ENCODE measurements at places on chromosomes 11 and 22.
A peak's percentile ranks its signal among the peaks of the same experiment; 100 is the strongest.

DNA sequence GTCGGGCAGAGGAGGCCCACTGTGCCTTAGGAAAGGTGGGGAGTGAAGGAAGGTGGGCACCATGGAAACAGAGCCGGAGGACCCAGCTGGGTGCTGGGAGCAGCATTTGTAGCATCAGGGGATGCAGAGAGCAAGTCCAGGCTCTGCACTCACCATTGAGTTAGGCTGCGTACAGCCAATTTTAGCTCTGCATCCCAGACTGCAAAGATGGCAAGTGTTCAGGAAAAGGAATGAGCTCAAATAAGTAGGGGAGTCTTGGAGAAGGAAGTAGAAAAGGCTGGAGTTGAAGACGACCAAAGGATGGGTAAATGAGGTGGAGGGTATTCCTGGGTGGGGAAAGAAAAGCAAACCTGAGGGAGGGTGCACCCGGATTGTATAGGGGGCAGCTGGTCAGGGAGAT lies 31.6 kb upstream of the ETS1 start:
- DNase-seq: no peak

DNA sequence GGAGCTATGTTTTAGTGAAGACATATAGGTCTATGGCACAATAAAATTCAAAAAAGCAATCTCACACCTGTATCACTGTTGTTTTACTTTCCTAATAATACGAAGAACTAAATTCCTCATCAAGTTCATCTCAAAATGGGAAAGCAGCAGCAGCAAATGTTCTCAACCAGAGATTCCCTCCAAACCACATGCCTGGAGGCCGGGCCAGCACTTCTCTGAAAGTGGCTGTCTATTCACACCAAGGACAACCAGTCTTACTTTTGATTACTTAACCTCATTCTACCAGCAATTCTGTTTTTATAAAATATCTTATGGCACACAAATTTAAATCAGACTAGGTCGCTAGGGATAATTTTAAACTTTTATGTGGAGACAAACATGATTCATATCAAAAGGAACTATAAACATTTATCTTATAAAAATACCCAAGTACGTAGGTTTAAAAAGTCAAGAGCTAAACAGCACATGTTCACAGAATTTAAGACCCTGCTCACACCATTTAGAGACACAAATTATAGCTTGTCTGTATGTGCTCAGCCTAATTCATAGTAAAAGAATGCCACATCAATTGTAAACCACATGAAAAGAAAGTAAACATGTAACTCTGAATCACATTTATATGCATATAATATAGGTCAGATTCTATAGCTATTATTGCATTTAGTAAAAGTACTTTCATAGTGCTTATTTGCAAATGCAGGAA lies 46.1 kb downstream of the RRAS2 start:
- peak; percentile 67 for DNase-seq

- no peak for DNase-seq
Measured at GRCh38 chr22:43840431-43840830, 21.9 kb downstream of the SULT4A1 start.

DNA sequence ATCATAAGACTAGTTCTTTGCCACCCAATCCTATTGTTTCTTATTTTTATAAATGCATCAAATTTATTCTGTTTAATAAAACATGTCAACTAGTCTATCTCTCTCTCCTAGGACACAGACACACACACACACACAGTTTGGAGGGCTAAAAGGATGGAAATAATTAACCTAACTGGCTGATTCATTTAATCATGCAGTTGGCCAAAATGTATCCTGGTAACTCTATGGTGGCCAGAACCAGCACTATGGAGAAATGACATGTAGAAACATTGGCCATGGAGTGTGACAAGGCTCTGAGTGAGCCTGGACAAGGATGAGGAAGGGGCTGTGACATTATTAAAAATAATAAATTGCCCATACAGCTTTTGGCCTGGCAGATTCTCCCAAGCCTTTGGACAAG lies 64.1 kb downstream of the CLPB start:
- no peak for DNase-seq

GRCh38 chr11:37264060-37264459 lies 666.0 kb upstream of the RAG2 start:
- peak; percentile 1 for DNase-seq

- DNase-seq: no peak
Measured at GRCh38 chr22:44971651-44972362, 38.0 kb downstream of the PHF21B start.

- no peak for DNase-seq
Measured at GRCh38 chr22:19779685-19780268, 19.2 kb downstream of the TBX1 start.

- DNase-seq: no peak
Measured at GRCh38 chr22:44394246-44395117, 81.7 kb upstream of the SHISAL1 start.

GRCh38 chr11:96095884-96096303 lies 172.0 kb upstream of the MTMR2 start:
- DNase-seq: no peak

DNA sequence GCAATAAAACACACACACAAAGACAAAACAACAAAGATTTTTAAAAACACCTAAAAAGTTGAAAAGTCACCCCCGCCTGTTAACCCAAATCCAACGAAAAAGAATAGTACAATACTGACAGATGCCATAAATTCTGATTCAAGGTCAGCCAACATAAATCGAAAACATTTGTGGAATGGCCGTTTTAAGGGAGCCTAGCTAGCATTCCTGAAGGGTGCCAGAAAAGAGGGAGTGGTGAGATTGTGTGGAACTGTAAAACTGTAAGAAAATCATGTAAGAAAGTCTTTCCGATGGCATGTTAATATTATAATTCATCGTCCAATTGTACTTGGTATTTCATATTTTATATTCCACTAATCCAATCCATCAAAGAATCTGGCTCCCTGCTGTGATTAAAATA lies 75.1 kb downstream of the RAB38 start:
- DNase-seq: no peak

GRCh38 chr11:91837411-91838330 lies 386.9 kb upstream of the FAT3 start:
- DNase-seq: no peak

DNA sequence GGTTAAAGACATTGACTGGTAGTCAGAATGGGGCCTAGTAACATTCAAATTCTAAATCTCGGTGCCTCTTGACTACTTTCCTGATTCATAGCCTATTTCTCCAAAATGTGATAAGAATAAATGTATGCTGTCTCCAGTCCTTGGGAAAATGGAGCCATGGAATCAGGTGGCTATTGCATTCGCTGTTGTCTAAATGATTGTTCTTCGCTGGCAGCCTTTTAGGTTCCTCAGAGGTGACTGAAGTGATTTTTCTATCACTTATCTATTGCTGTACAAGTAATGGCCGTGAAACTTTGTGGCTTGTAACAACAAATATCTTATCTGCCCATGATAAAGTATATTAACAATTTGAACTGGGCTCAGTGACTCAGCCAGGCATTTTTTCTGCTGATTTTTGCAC lies 15.4 kb downstream of the SRPRA start:
- DNase-seq: no peak

DNA sequence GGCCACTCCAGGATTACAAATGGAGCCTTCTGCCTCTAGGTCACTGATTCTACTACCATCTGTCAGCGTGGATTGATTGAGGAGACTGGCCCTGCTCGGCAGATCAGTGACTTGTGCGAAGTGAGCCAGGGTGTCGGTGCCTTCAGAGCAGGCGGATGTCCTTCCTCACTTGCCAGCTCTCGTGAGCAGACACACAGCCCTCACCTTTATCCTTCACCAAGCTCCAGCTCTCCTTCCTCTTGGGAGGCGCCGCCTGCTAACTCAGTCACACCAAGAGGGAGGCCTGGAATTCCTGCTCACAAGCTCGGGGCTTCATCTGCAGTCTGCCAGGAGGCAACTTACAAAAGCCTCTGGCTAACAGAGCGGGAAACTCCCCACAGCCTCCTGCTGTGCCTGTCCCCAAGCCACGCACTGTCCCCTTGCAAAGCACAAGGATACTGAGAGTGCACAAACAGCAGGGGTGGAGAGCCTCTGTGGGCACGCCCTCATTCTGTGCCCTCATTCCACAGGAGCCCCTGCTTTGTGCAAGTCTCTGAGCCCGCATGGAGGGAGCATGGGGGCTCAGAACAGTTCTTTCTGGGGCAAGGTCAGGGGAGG lies 3.5 kb upstream of the TCF20 start:
- no peak for DNase-seq

- peak; percentile 96 for DNase-seq
Measured at GRCh38 chr22:44360668-44361381, 48.1 kb upstream of the SHISAL1 start.

DNA sequence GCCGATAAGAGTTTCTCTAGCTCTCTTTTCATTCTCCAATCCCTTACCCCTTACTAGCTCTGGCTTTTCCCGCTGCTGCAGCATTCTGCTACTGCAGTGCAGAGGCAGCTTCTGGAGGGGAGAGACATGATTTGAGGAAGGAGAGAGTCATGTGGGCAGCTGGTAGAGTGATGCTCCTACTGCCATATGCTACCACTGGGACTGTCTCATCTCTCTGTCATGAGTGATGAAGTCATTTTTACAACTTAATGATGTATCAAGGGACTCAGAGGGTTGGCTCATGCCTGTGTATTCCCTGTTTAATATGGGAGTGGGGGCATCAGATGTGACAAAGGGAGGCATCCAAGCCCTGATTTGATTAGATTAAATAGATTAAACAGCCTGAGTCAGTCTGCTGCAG lies 11.3 kb downstream of the SLC17A6 start:
- DNase-seq: no peak

DNA sequence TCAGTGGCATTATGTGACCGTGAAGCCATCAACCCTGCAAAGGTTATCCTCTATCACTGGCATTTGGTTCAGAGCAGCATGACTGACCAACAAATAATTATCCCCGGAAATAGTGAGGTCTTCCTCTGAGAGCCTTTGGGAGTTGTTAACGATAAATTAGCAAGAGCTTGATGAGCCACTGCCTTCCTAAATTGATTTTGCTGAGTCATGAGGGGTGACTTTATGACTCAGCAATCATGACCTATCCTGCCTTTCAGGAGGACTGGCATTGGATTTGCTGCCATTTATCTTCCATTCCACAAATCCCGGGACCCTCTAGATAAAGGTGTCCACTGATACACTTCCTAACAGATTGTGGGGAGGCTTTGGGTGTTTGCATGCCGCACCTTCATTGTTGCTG lies 80.8 kb upstream of the MTNR1B start:
- peak; percentile 7 for DNase-seq

GRCh38 chr11:66230978-66231377 lies 37.5 kb upstream of the RAB1B start:
- no peak for DNase-seq

All from M059J (cell line).